ENCODE measurements at places on chromosomes 12 and 14. TPM values are rescaled to one million over a fixed set of nuclear protein-coding genes. Genes with fewer than 3 reads are reported as not detected.

- no peak for DNase-seq
These were observed 19.8 kb upstream of the PZP start for GRCh38 chr12:9227950-9228349.

GRCh38 chr14:50801706-50802105, 29.3 kb downstream of the NIN start:
- no peak for DNase-seq

- no peak for DNase-seq
These were observed 113.8 kb downstream of the EGLN3 start for GRCh38 chr14:33836900-33837577.

GRCh38 chr12:7072554-7072953, 12.0 kb downstream of the C1S start:
- no peak for DNase-seq

GRCh38 chr12:48934312-48934706, 9.0 kb upstream of the FKBP11 start:
- DNase-seq, result peak; percentile 26

DNA sequence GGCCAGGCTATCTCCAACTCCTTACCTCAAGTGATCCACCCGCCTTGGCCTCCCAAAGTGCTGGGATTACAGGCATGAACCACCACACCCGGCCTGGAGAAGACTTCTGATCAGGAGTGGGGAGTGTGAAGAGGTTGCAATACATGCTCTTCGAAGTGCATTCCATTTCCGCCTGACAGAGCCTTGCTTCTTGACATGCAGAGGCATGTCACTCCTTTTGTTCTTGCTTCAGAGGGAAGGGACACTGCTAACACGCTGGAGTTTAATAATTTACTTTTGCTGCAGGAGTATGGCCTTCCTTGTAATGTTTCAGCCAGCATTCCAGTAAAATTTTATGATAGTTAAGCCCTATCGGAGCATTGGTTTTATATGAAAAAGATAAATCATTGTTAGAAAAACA, 74.9 kb downstream of the SLC25A47 start:
- DNase-seq, result no peak

GRCh38 chr14:103730490-103731035, 15.0 kb downstream of the ZFYVE21 start:
- DNase-seq, result no peak

GRCh38 chr12:132003846-132004245, 54.1 kb downstream of the EP400 start:
- DNase-seq, result no peak

DNA sequence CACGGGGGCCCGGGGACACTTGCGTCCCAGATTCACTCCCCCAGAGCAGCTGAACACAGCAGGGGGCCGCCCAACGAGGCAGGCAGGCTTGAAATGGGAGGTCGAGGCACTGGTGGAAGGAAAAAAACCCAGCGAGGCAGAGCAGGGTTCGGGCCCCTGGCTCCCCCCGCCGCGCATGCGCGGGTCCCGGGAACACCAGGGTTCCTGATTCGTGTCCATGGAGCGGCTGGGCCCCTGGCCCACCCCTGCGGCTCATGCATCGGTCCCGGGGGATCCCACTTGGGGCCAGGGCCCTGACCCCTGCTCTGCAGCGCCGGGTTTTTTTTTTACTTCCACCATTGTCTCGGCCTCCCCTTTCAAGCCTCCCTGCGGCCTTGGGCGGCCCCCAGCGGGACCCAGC, 321.5 kb downstream of the ALG10 start:
- DNase-seq, result no peak

DNA sequence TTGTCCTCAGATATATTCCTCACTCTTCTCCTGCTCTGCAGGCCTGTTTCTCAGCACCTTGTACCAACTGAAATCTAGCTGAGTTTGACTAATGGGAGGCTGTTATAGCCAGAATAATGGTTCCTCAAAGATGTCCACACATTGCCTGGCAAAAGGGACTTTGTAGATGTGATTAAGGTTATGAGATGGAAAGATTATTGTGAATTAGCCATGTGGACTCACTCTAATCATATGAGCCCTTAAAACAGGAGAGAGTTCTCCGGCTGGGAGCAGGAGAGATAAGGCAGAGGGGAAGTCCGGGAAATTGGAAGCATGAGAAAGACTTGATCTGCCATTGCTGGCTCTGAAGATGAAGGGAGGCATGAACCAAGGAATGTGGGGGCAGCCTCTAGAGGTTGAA, 40.0 kb upstream of the KTN1 start:
- no peak for DNase-seq

- DNase-seq, result no peak
These were observed 5.6 kb upstream of the ALDH2 start for GRCh38 chr12:111761099-111761498.

- no peak for DNase-seq
These were observed 239.4 kb downstream of the PAWR start for GRCh38 chr12:79451365-79451764.

- DNase-seq, result no peak
These were observed 17.9 kb downstream of the FBRSL1 start for GRCh38 chr12:132507656-132508490.

DNA sequence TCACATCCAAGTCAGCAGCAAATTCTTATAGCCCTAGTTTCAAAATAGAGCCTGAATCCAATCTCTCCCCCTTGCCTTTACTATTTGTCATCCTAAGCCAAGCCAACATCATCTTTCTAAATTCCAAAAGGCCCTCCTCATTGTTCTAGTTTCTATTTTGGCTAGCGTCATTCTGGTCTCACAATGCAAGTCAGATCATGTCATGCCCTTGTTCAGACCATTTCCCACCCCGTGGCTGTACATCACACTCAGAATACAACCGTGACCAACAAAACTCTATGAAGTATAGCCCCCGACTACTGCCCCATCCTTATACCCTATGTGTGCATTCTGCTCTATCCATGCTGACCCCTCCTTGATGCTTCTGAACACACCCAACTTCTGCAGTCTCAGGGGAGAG, 12.3 kb upstream of the GNG2 start:
- peak; percentile 39 for DNase-seq

GRCh38 chr12:50689437-50689836, 74.5 kb upstream of the ATF1 start:
- DNase-seq, result no peak

DNA sequence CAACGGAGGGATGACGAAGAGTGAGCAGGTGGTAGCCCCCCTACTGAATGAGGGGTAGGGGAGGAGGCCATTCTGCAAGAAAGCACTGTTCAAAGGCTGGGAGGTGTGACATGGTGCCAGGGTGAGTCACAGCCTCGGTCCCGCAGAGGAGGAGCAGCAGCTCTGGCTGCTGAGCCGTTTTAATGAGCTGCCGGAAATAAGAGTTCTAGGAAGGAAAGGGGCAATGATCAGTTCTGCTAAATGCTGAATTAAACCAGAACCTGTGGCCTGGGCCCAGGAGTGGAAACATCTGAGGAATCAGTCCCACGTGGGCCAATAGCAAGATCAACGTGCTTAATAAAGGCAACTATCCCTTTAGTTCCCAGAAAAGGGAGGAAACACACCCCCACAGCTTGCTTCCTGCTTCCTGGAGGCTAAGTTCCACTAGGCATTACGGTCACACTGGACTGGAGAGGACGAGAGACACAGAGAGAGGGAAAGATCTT, 3.6 kb downstream of the ABCD4 start:
- peak; percentile 28 for DNase-seq

Gene PIWIL1
- total RNA-seq, result not detected

Gene RNASE3
- not detected for total RNA-seq

Gene PELI2
- 2.2 TPM for total RNA-seq

Gene CHST11
- total RNA-seq, result 33.3 TPM

Gene LRRC10
- not detected for total RNA-seq

Gene NELL2
- 35.8 TPM for total RNA-seq

Gene ZDHHC22
- not detected for total RNA-seq

Gene BRI3BP
- 26.2 TPM for total RNA-seq
